Common myeloid progenitor, CD34-positive (primary cell): ENCODE measurements at places on chromosomes 6 and 20.

GRCh38 chr6:137414599-137414998, 79.6 kb downstream of the OLIG3 start:
- no peak for DNase-seq

DNA sequence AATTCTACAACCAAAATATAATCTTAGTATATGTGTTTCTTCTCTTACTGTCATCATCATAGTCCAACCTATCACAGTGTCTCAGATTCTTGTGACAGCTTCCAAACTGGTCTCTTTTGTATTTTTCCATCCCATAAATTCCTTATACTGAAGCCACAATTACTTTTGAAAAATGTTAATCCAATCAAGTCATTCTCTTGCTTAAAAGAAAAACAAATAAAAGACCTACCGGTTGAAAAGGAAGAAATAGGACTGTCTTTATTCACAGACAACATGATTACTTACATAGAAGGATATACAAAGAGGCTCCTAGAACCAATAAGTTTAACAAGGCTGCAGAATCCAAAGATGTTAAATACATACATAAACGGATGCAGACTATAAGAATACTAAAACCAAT, 339.9 kb downstream of the RNGTT start:
- no peak for DNase-seq

GRCh38 chr6:41078101-41078500, 5.3 kb downstream of the NFYA start:
- no peak for DNase-seq

GRCh38 chr6:88908598-88909548, 54.5 kb downstream of the RNGTT start:
- no peak for DNase-seq

DNA sequence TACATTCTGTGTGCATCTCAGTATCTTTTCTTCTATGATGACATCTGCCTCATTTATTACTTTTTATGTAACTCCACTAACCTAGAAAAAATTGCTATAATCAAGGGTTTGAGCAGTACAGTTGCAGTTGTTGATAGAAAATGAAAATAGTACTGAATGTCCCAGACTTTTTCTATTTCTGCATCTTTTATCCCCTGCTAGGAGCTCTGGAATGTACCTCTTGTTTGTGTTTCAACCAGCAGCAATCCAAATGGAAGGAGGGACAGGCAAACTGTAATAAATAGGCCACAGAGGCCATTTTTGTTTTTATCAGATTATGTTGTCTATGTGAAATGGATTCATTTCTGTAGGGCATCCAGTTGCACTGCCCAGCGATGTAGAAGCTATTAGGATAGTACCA, 536.9 kb downstream of the KIF16B start:
- no peak for DNase-seq

- DNase-seq = no peak
Measured at GRCh38 chr6:136318676-136319075, 29.0 kb upstream of the BCLAF1 start.

- no peak for DNase-seq
Measured at GRCh38 chr6:20242397-20242796, 30.1 kb upstream of the MBOAT1 start.
